ENCODE measurements at places on chromosomes 2 and 18.

DNA sequence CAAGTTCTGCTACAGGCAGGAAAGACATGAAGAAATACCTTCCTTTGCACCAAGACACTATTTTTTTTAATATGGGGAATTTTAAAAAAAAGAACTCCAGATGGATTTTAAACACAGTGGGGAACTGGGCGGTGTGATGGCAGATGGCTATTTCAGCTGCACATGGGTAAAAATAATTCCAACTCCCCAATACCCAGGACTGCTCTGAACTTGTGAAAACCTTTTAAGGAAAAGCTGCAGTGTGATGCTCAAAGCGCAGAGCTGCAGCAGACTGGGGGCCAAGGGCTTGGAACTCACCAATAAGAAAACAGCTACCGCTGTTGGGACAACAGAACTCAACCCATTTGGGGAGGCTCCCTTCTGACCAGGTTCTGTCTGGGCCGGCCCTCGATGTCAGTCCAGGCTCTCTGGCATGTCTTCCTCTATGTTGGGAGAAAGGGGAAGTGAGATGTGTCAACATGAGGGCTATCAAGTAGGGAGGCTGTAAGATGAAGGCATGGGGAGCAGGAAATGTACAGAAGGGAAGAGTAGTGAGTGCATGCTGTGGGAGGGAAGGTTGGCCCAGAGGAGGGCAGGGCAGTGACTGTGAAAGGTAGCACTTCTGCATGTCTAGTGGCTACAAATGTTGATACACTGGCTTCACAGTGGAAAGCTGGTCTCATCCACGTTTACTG lies 64.0 kb upstream of the SLC14A2 start:
- no peak for DNase-seq

DNA sequence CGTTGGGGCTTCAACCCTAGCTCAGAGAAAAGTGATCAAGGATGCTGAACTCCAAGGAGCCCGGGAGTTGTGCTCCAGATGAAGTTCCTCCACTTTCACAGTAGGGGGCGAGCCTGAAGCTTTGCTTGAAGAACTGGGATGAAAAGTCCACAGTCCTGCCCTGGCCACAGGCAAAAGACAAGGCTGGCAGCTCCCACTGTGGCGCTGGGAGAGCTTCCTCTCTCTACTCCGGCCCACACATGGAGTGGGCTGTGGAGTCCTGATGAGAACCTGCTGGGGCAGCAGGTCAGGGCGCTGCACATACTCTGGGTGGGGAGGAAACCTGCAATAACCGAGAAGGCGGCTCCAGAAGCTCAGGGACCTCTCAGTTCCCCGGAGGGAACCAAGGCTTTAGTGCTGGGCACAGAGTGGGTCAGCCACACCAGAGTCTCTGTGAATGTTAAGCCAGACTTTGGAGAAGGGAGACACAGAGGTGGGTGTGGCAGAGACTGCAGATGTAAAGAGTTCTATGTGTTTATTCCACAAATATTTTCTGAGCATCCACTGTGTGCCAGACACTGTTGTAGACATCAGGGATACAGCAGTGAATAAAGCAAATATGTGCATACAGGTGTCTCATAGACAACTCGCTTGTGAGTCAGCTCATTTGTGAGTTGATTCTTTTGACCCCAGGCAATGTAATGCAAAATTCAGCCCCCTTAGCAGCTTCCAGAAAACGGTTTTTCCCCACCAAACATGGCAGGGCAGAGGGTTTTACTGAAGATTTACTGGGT lies 48.0 kb upstream of the MRPL33 start:
- no peak for DNase-seq

- DNase-seq: no peak
These were observed 9.0 kb downstream of the MBP start for GRCh38 chr18:77123320-77124231.

DNA sequence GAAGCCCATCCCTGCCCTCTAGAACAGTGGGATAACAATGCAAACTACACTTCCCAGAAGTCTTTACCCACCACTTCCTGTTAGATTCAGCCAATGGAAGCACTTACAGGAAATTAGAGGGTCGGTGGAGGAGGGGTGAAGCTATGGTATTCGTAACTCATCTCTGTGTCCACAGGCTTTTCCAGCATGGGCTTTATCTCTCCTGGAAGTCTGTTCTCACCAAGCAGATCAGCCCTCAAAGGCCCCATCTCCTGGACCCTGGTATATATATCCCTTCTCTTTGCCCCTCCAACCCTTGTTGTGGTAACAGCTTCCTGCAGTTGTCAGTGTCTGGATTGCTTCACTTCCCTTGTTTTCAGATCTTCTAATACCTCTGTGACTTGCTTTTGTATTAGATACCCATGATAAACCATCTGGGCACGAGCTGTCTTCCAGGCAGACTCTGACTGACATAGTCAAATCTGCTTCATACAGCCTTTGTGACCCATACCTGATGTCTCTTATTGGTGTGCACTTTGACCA lies 475.0 kb upstream of the POU3F3 start:
- no peak for DNase-seq

GRCh38 chr2:192307530-192307929 lies 112.8 kb upstream of the TMEFF2 start:
- no peak for DNase-seq

GRCh38 chr2:175039031-175039430 lies 33.9 kb upstream of the CHN1 start:
- no peak for DNase-seq

- DNase-seq: no peak
These were observed 20.2 kb upstream of the ADAM23 start for GRCh38 chr2:206423147-206423546.

GRCh38 chr18:58934356-58934755 lies 69.7 kb downstream of the ZNF532 start:
- DNase-seq: no peak

- DNase-seq: no peak
These were observed 13.7 kb downstream of the TRAPPC8 start for GRCh38 chr18:31929273-31929672.

DNA sequence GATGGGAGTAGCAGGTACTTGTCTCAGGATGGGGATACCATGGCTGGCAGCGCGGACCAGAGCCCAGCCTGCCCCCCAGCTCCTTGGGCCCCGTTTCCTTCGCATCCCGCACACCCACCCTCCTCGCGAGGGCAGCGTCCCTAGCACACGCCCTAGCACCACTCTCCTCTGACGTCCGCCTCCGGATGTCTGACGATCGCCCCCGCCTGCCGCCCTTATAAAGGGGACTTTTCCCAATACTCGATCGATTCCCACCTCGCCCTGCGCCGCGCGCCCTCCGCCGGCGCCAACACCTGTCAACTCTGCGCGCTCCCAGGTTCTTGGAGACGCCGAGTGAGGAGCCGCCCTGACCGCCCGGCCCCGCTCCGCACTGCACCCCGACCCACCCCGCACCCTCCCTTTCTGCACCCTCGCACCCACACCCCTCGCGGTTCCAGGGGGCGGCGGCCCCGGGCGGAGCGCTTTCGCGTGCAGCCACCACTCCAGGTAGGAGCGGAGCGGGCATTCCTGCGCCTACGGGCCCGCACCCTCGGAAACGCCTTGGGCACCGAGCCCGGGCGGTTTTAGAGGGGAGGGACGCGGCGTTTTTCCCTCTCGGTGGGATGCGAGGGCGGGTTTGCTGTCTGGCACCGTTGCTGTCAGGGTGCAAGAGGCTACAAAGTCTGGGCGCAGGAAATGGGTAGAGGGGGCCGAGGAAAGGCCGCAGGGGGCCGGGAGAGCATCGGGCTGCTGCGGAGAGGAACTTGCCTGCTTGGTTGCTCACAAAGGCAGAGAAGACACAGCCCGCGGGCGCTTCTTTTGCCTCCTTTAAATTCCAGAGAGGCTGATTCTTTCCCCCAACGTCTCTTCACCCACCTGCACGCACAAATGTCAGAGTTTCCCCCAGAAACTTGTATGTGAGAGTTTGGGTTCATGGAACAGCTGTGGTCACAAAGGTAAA lies at the start of gene SLC5A7:
SLC5A7 (plus strand) TSS at position 247 of the 940 bp plus-strand sequence. CDS start 1,632 bp downstream, outside the sequence.
- no peak for DNase-seq

DNA sequence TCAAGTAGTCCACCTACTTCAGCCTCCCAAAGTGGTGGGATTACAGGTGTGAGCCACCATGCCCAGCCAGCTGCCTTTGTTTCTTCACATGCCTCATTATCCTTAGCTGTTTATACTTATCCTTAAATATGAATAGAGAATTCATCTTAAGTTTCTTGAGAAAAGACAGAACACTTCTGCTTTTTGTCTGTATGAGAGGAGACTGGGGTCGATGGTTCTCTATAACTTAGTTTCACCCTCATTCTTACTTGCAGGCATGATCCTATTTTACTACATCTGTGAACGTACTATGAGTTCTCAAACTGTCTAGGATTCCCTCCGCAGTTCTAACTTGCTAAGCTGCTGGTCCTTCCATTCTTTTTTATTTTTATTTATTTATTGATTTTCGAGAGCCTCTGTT lies 20.4 kb downstream of the PPM1B start:
- DNase-seq: no peak

- DNase-seq: no peak
These were observed 35.4 kb downstream of the STAT4 start for GRCh38 chr2:191115391-191115790.

- DNase-seq: no peak
These were observed 29.8 kb upstream of the TBR1 start for GRCh38 chr2:161386228-161386824.

- no peak for DNase-seq
These were observed 90.0 kb upstream of the ALPP start for GRCh38 chr2:232288489-232289030.

GRCh38 chr18:40917056-40917455 lies 1038.0 kb upstream of the PIK3C3 start:
- DNase-seq: no peak

DNA sequence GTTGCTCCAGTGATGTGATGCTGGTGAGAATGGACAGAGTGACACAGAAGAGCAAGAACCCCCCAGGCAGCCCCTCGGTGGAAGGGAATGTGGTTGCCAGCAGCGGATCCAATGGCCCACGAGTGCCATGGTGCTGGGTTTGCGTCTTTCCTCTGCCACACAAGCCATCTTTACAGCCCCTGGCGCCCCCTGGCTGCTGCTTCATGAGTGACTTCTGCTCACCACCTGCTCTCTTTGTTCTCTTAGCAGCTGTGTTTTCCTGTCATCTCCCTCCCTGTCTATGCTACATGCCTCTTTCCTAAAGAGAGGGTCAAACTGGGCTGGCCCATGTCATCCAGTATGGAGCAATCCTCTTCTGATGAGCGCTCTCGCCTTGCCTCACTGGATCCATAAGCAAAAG lies 300.0 kb upstream of the SMIM21 start:
- DNase-seq: no peak

DNA sequence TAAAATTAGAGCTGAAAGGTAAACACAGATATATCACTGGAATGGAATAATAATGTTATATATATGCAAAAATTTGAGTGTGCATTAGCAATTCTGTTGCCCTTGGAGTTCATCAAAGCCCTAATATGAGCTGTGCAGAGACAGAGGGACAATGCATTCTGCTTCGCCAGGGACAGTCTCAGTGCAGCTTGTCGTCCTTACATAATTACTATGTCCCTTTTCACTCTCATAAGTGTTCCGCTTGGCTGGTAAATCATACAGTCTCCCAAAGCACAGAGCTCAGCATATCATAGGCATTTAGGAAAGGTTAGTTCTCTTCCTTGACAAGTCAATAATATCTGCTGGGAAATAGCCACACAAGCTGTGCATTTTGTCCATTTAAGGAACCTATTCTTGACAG lies 30.7 kb downstream of the MAPK4 start:
- no peak for DNase-seq

DNA sequence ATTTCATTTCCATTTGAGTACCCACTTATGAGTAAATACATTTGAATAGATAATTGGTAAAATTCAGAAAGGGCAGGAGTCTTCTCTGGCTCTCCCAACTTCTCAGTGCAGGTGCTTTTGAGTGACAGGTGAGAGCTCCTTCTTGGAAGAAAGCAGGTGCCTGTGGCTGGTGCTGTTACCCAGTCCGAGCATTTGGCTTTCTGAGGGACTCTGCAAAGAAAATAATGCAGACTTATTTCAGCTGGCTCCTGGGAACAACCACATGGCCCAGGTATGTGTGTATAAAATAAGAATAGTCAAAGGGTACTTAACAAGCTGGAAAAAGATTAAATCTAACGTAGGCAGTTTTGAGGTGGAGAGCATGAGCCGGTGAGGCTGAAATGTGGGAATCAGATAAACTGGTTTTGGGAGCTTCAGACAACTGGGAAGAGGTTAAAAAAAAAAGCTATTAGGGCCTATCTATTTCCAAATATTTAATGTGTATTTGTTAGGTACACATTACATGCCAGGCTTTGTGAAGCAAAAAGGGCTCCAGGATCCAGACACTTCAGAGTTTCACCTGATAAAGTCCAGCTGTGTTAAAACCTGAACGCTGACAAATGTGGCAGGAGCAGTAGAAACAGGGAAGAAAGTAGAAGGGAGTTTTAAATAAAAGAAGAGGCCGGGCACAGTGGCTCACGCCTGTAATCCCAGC lies 20.6 kb downstream of the ZNF236 start:
- DNase-seq: no peak

DNA sequence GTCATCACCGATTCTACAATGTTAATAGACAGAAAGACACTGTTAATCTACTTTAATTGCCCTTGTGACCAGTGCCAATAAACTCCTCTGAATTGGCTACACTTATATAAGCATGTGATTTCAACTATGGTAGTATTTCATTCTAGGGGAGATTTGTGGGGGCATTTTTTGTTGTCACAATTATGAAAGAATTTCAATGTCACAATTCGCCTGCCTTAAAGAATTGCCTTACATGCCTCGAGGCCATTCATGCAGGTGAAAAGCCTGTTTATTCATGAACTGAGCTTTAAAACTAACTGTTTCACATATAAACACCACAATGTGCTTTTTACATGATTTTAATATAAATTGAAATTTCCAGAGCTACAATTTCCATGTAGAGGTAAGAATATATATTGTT lies 162.8 kb downstream of the GCA start:
- no peak for DNase-seq

DNA sequence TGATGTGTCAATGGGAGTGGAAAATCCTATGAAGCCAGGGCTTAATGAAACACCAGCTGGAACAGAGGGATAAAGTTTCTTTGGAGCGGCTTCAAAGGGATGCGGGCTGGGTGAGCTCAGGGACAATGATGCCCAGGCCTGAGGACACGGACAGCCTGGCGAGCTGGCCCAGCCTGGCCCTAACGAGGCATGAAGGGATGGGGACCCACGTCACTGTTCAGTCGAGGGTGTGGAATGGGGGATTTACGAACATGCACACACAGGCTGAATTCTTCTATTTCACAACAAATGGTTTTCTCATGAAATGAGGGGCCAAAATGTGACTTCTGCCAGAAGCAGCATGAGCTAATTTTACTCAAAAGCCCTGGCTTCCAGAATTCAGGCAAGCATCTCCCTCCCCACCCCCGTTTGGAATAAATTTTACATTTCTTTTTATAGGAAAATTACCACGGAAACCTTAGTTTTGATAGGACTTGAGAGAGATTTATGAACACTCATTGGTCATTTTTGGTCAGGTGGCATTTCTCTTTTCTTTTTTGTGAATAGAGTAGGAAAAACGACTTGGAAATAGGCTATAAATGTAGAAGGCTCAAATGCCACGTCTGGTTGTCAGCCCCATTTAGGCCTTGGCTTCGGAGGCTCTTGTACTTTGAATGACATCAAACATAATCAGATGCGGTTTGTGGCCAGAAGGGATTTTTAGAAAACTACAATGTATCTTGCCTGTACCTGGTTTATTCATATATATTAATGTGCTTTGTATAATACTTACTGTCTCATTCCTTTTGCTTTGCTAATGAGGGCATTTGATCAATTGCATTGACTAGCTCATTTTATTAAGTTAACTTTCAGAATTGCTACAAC lies 893.8 kb upstream of the CELF4 start:
- DNase-seq: no peak
